Heart left ventricle (tissue), 16 donors: ENCODE measurements at places on chromosomes 16 and 17. TPM values are rescaled to one million over a fixed set of nuclear protein-coding genes. Genes with fewer than 3 reads are reported as not detected.

The EPN3 gene
- total RNA-seq, result 9.3 TPM

The KRTAP4-1 gene
- total RNA-seq, result not detected

The ZNF213 gene
- total RNA-seq, result 8.2 TPM

The HOXB13 gene
- total RNA-seq, result not detected

The PRKCB gene
- 1.8 TPM for total RNA-seq

The OSGIN1 gene
- total RNA-seq, result 7.0 TPM

The NPIPB4 gene
- total RNA-seq, result 12.9 TPM
